ENCODE measurements at places on chromosomes 2 and 18.

GRCh38 chr2:20595439-20596192, 55.3 kb downstream of the HS1BP3 start:
- no peak for DNase-seq

- DNase-seq, result no peak
Observed at GRCh38 chr2:155141418-155141817, 442.9 kb downstream of the KCNJ3 start.

GRCh38 chr18:51503351-51503750, 305.9 kb upstream of the MEX3C start:
- no peak for DNase-seq

- DNase-seq, result no peak
Observed at GRCh38 chr2:227376656-227377396, 2.3 kb downstream of the TM4SF20 start.

DNA sequence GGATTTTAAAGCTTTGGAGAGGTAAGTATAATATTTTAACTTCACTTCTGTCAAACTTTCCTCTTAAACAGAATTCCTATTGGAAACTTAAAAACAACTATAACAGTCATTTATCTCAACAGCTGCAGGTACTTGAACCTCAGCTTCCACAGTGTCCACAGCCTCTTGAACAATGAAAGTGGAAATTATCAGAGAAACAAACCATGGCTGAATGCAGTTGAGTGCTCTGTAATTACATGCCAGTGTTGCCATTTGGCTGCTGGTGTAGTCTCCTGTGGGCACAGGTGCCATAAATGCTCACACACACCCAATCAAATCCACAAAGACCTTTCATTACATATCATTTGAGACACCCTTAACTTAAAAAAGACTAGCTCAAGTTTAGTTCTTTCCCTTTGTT, 125.1 kb downstream of the CPS1 start:
- no peak for DNase-seq

GRCh38 chr2:72051971-72052505, 95.6 kb downstream of the CYP26B1 start:
- no peak for DNase-seq

- DNase-seq, result no peak
Observed at GRCh38 chr2:98467082-98467536, 22.5 kb downstream of the INPP4A start.

DNA sequence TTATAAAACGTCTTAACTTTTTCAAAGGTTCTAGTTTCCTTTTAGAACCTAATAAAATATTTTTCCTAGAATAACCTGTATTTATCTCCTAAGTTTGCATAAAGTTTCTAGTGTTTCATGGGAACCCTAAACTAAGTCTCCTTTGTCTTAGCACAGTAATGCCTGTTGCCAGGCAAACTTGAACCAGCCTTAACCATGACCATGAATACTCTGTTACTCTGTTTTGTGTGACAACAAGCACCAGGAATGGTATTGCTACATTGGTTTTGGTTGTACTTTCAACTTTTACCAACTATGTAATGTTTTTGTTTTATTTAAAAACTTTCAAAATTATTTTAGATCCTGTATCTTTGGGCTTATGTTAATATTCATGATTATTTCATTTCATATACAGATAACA, 137.6 kb downstream of the CERS6 start:
- no peak for DNase-seq

DNA sequence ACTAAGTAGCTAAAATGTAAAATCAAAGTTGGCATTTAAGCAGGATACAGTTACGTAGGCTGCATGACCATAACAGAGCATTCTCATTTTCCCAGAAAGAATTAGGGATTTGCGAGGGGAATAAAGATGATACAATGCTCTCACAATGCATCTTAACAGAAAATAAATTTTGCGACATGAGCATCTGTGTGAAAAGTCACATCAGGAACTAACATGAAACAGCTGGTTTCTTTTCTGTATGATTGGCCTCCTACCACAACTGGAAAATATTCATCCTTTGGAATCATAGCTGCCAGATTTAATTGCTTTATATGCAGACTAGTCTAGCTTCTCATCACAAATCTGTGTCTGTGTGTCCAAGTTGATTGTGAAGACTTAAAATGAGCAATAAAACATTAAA, 66.0 kb downstream of the KCTD18 start:
- no peak for DNase-seq

DNA sequence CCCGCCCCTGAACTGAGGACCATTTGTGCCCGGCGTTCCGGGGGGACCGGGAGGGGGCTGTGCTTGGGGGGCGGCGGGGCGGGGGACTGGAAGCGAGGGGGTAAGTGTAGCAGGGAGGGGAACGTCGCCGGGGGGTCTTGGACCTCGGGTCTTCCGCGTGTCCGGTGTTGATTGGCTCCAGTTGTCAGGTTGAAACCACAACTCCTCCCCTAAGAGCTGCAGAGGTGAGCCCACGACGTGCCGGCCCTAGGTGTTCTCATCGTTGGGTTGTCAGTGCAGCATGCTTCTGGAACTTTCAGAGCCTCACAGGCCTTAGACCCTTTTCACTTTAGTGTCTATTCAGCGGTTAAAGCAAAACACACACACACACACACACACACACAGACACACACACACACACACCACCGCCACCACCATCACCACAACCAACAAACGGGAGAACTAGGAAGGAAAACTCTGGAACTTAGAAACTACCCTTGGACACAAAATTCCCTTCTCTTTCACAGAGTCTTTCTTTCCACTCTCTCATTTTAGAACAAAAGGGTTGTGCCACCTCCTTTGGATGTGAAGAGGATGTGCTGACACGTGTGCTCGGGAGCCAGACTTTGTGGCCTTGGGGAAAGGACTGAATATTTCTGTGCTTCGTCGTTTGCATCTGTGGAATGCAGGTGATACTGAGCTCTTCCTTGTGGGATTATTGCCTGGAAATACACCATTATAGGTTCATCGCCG, 6.7 kb upstream of the DLX2 start:
- no peak for DNase-seq

- DNase-seq, result no peak
Observed at GRCh38 chr2:234514099-234514498, 17.2 kb upstream of the ARL4C start.

DNA sequence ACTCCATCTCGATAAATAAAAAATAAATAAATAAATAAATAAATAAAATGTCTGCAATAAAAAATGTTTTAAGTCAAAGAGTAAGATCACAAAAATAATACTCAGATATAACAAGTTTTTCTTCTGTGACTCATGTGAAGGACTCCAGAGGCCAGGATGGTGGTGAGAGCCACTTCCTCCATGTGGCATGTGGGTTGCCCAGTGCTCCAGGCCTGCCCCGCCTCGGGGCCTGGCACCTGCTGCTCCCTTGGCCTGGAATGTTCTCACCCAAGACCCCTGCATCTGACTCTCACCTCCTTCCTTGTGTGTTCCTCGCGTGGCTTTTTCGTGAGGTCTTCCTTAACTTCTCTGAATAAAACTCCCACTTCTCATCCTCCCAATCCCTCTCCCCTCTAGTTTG, 77.4 kb upstream of the LDLRAD4 start:
- no peak for DNase-seq

DNA sequence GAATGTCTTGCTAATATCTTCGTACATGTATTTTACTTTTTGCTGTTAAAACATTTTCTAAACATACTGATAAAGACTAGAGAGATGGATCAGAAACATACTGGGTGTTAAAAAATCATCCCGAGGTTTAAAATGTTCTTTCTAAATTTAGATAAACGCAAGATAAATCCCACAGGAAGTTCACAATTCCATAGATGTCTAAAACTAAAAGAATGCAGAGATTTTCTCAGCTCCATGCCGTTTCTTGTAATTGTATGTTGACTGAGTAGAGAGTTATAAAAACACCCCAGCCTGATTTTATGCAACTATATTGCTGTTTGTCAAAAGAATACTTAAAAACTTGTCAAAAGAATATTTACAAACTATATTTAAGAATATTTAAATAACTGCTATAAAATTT, 455.7 kb downstream of the ARHGAP15 start:
- no peak for DNase-seq

GRCh38 chr2:100188326-100188725, 45.9 kb upstream of the AFF3 start:
- DNase-seq, result no peak

- DNase-seq, result no peak
Observed at GRCh38 chr2:64975232-64975821, 13.9 kb upstream of the SLC1A4 start.

GRCh38 chr2:24892928-24893327, 27.1 kb downstream of the ADCY3 start:
- no peak for DNase-seq

DNA sequence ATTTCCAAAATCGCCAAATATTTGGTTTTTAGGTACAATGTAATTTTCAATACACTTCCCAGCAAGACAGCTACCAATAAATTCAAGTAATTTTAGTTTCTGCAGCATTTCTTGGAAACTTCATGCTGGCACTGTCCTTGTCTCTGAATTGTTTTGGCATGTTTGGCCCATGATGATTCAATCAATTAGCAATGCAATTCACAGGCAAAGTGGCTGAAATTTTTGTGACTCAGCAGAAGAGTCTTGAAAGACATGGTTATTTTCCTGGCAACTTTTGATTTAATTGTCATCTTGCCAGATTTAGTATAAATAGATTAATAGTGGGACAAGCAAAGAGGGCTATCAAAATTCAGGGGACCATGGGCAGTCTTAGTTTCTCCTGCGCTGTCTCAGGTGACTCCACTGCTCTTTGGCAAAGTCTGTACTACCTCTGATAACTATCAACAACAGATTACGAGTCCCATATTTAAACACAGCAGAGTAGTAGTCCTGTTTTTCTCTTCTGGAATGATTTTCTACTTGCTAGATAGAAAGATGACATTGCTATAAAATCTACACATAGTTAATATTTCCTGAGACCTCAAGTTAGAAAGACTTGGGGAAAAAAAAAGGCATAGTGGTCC, 88.9 kb upstream of the CYP26B1 start:
- no peak for DNase-seq

DNA sequence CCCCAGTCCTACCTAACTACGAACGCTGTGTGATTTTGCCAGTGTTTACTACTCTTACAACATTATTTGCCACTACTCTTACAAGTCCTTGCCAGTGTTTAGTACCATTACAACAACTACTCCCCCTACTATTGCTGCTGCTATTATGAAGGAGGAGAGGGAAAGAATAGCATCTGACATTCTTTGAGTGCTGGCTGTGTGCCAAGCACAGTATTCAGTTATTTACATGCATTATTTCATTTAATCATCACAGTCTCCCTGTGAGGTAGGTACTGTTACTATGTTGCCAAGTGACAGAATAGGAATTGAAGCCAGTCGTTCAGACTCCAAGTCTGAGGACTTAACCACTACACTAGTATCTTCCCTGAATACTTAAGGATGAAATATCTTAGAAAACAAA, 185.9 kb upstream of the FOSL2 start:
- no peak for DNase-seq
